B cell (primary cell): ENCODE measurements at places on chromosomes 12 and 14.

GRCh38 chr12:64459394-64459891 lies 7.5 kb downstream of the TBK1 start:
- peaks cover 6% of the 10 kb centered on the region for H3K36me3 ChIP-seq
- peak; percentile 60 for DNase-seq
- peak overlapping the region; percentile 57 for H3K4me3 ChIP-seq
- H3K27me3 ChIP-seq, result no peaks in the 10 kb centered on the region
- H3K4me1 ChIP-seq, result peaks cover 9% of the 10 kb centered on the region
- peak overlapping the region; percentile 46 for H3K27ac ChIP-seq

DNA sequence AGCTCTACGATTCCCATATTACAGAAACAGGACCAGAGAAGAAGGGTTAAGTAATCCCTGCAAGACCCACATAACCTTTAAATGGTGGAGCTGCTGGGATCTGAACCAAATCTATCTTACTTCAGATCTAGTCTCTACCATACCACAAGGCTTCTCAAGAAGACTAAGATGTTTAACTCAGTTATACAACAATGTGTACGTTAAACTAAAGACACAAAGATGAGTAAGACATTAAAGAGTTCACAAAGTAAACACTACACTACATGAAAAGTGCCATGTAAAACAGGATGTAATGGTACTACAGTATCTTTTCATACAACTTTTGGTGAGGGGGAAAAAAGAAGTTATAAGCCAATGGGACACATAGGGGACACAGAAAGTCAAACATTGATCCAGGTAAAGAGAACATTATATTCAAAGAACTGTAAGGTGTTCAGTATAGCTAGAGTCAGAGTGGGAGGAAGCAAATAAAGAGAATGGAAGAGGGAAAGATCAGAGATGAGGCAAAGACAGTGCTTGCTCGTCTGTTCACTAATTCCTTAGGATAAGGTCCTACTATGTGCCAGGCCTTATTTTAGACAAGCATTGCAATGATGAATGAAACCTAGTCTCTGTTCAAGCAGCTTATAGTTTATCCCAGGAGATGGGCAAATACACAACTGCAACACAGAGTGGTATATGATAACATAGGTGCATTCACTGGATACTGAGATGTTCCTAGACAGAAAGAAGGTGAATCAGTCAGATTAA lies 7.7 kb downstream of the TMED10 start:
- H3K4me3 ChIP-seq, result no peak overlapping the region
- no peaks in the 10 kb centered on the region for H3K27me3 ChIP-seq
- DNase-seq, result no peak
- H3K27ac ChIP-seq, result no peak overlapping the region
- H3K36me3 ChIP-seq, result peaks cover 2% of the 10 kb centered on the region
- H3K4me1 ChIP-seq, result peaks cover 3% of the 10 kb centered on the region

- DNase-seq, result peak; percentile 55
- no peaks in the 10 kb centered on the region for H3K27me3 ChIP-seq
- H3K4me3 ChIP-seq, result peak overlapping the region; percentile 57
- H3K4me1 ChIP-seq, result peaks cover 19% of the 10 kb centered on the region
Observed at GRCh38 chr12:62632411-62632918, 165.8 kb downstream of the MON2 start.

GRCh38 chr12:122111089-122111641 lies 32.6 kb downstream of the MLXIP start:
- no peak overlapping the region for H3K27ac ChIP-seq
- DNase-seq, result no peak
- H3K4me3 ChIP-seq, result no peak overlapping the region
- H3K4me1 ChIP-seq, result peaks cover 13% of the 10 kb centered on the region
- peaks cover 3% of the 10 kb centered on the region for H3K36me3 ChIP-seq

DNA sequence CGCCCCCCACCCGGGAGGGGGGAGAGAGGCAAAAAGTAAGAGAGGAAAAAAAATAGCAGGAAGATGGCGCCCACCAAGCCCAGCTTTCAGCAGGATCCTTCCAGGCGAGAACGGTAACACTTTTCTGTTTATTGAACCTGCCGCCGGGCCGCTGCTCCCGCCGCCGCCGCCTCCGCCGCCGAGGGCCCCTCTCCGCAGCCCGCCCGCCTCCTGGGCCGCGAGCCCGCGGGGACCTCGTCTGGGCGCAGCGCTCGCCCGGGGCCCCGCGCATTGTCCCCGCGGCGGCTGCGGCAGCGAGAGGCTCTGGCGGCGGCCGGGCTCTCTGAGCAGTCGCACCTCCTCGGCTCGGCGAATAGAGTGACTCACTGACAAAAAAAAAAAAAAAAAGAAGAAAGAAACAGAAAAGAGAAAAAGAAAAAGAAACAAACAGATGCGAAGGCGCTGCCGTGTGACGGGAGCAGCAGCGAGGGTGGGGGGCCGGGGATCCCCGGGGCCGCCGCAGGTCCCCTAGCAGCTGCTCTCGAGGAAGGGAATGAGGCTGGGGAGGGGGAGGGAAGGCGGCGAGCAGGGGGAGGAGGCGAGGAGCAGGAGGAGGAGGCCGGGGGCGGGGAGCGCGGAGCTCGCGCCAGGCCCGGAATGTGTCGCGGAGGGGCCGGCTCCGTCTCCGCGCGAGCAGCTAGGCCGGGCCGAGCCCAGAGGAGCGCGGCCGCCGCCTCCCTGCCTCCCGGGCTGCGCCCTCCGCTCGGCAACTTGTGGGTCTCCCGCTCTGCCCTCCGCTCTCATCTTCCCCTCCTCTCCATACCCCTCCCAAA lies 781 bp downstream of the NPAS3 start:
- H3K36me3 ChIP-seq, result no peaks in the 10 kb centered on the region
- DNase-seq, result peak; percentile 30
- peaks cover 7% of the 10 kb centered on the region for H3K4me1 ChIP-seq
- peaks cover 36% of the 10 kb centered on the region for H3K27me3 ChIP-seq
- no peak overlapping the region for H3K27ac ChIP-seq
- H3K4me3 ChIP-seq, result peak overlapping the region; percentile 33
